Right ventricle myocardium superior (tissue), 1 donor: ENCODE measurements at places on chromosomes 2 and 18. TPM values are rescaled to one million over a fixed set of nuclear protein-coding genes. Genes with fewer than 3 reads are reported as not detected.

GRCh38 chr18:67081482-67082211, 434.9 kb downstream of the DSEL start:
- DNase-seq, result no peak

- no peak for DNase-seq
These were observed 29.8 kb downstream of the CDC42EP3 start for GRCh38 chr2:37641582-37642171.

DNA sequence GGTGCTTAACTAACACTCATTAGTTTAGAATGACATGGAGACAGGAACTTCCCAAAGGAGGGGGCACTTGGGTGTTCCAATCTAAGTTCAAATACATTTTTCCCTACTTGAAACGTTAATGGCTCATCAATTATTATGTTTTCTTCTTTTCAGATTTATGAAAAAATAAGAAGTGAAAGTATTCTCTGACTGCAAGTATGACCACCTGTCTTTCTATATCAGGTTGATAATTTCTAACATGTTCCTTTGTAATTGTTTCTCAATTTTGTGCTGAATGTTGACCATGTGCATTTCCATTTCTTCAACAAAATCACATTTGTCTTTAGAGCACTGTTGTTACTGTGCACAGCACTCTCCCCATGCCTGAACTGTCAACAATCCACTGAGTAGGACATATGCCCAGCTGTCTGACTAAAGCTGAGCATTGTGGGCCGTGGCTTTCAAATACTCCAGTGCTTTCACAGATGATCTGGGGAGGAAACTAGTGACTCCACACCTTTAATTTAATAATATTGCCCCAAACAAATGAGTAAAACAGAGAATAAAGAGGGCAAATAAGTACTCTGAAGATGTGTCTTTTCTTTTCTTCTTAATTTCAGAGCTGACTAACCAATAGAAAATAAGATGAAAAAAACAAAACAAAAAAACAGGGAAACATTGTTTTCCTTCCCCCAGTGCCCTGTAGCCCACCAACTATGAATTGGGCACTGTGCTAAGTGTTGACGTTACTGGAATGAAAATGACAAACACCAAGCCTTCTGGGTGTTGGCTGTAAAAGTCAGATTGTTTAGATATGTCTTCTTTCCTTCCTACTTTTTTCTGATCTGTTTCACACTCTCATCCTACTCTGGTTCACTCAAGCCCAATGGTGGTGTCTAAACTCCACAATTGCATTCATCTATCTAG, 16.0 kb downstream of the LANCL1 start:
- DNase-seq, result no peak

GRCh38 chr2:199458806-199459285, 1.1 kb upstream of the SATB2 start:
- DNase-seq, result no peak

GRCh38 chr2:46954951-46955571, 39.5 kb upstream of the MCFD2 start:
- DNase-seq, result peak; percentile 76

DNA sequence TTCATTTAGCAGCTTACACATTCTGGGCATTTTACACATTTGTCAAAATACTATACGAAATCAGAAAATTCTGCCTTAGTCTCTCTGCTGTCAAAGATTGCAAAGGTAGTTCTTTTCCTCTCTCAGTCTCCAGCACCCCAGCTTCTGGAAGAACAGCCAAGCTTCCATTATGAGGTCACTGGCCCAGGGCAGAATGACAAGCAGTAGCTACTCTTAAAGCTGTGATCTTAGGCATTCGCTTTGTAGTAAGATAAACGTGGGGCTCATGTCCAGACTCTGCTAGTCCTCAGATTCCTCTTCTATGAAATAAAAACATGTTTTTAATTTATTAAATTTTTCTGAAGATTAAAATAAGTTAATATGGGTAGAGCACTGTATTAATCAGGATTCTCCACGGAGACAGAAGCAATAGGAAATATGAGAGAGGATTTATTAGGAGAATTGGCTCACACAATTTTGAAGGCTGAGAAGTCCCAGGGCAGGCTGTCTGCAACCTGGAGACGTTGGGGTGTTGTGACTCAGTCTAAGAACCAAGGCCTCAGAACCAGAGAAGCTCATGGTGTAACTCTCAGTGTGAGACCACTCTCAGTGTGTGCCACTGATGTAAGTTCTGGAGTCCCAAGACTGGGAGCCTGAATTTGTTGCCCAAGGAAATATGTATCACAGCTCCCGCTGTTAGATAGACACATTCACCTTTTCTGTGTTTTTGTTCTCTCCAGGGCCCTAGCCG, 201.2 kb downstream of the CMPK2 start:
- no peak for DNase-seq

MOB1A gene
- total RNA-seq, result 53.1 TPM
